ENCODE measurements at places on chromosomes 11 and 22.
A peak's percentile ranks its signal among the peaks of the same experiment; 100 is the strongest.

GRCh38 chr11:6703247-6704063 lies 20.3 kb upstream of the MRPL17 start:
- H3K27me3 ChIP-seq, result no peaks in the 10 kb centered on the region
- H3K36me3 ChIP-seq, result no peaks in the 10 kb centered on the region
- H3K4me3 ChIP-seq, result no peak overlapping the region
- peaks cover 3% of the 10 kb centered on the region for H3K4me1 ChIP-seq

DNA sequence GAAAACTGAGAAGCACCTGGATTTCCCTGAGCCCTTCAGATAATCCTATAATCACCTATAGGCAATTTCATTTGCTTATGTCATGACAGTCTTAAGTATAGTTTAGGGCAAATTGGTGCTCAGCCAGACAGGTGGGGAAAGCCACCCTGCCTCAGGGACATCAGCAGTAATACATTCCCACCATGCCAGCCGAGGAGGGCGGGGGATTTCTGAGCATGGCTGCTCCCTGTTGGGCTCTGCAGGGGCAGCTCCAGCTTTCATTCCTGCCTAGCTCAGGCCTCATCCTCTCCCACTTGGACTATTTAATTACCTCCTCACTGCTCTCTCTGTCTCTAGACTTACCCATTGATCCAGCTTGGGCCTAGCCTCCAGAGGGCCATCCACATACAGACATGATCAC lies 9.0 kb upstream of the DRD2 start:
- H3K4me1 ChIP-seq, result no peaks in the 10 kb centered on the region
- no peak for DNase-seq
- H3K4me3 ChIP-seq, result no peak overlapping the region
- no peak overlapping the region for H3K27ac ChIP-seq
- H3K27me3 ChIP-seq, result no peaks in the 10 kb centered on the region

DNA sequence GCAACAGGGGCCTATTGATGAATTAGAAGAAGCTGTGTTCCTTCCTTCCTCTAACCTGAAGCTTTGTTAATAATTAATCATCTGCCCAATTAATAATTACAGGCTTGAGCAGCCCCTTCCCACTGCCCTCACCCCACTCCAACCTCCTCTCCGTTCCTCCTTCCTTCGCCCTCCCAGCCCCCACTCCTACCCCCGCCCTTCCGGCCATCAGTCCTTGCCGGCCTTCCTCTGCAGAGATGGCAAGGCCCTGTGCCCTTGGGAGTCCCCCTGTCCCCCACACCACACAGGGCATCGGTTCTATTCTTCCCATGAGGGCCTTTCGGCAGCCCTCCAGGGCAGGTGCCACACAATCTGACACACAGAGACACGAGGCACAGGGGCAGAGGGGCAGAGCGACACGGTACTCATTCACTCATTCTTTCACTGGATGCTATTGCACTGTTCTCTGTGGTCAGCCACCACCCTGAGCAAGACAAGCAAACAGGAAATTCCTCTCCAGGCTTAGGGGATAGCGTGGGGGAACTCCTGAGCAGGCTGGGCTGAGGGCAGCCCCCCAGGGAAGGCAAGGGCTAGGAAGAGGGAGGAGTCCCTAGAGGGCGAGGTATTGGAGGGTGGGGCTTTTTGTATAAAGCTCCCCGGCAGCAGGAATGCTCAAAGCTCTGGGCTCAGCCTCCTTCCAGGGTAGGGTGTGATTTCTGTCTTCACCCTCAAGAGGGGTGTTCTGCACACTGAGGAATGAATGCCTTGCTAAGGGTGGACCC lies 14.7 kb downstream of the MGAT3 start:
- no peaks in the 10 kb centered on the region for H3K4me1 ChIP-seq
- H3K27ac ChIP-seq, result peak overlapping the region; percentile 67
- H3K4me3 ChIP-seq, result no peak overlapping the region
- H3K36me3 ChIP-seq, result no peaks in the 10 kb centered on the region

DNA sequence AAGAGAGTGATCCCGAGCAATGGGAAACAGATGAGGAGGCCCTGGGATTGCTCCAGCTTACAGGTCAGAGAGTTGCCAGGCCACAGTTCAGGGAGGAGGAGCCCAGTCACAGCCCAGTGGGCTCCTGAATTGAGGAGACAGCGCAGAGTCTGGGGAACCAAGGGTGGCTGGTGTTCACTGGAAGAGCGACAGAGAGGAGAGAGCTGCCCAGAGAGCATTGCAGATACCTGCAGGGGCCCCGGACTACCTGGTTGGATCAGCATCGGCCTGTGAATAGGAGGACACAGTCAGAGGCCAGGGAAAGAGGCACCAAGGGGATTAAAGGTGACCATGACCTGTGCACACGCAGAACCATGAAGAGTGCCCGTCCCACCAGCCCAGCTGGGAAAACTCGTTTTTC lies 648.6 kb downstream of the TBC1D22A start:
- H3K4me1 ChIP-seq, result no peaks in the 10 kb centered on the region
- H3K27ac ChIP-seq, result no peak overlapping the region
- H3K4me3 ChIP-seq, result no peak overlapping the region
- no peak for DNase-seq
- H3K27me3 ChIP-seq, result no peaks in the 10 kb centered on the region

GRCh38 chr11:123298488-123299447 lies 103.7 kb upstream of the CLMP start:
- H3K4me1 ChIP-seq, result peaks cover 13% of the 10 kb centered on the region
- DNase-seq, result no peak
- no peaks in the 10 kb centered on the region for H3K36me3 ChIP-seq
- no peaks in the 10 kb centered on the region for H3K27me3 ChIP-seq
- H3K27ac ChIP-seq, result no peak overlapping the region
